Stimulated activated CD8-positive, alpha-beta memory T cell treated with anti-CD3 and anti-CD28 coated beads, Interleukin-7, amount 100 ng/mL, for 4 hours (primary cell): ENCODE measurements at places on chromosomes 11 and 22.

- no peak for DNase-seq
These were observed 5.9 kb upstream of the ATF4 start for GRCh38 chr22:39514373-39514973.

- DNase-seq = no peak
These were observed 33.1 kb upstream of the L3MBTL2 start for GRCh38 chr22:41171996-41172395.

DNA sequence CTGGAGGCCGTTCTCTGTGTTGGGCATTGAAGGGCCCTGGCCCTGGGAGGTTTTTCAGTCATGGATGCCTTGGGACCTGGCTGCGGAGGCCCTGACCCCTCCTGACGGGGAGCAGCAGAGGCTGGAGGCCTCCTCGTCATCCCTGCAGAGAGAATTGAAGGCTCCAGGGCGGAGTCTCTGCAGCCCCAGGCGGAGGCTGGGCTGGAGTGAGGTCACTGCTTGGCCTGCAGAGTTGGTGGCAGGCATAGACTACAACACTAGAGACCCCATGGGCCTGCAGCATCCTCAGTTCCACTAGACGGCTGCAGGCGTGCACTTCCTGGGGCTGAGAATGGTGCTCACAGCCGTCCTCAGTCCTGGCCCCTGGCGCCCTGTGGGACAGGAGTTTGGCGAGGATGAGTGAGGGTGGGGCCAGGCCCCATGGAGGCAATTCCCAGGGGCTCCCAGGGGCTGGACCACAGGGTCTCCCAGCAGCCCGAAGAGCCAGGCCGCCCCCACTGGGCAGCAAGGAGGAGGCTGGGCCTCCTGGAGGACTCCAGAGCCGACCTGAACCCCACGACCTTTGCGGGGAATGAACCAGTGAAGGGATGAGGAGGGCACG, 1194.9 kb downstream of the BRD1 start:
- no peak for DNase-seq

DNA sequence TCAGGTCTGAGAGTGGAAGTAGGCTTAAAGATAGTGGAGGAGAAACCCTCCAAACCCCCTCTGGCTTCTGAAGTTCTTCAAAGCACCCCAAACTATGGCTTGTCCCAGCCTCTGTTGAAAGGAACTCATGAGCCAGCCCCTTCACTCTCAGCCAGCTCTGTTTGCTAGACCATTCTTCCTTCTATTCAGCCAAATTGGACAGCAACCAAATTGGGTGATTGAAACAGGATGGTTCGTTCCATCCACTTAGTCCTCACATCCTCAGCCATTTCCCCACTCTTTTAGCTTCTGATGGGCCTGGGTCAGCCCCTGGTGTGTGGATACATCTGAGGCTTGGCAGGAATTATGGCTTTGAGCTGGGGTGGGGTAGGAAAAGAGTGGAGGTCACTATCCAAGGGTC, 4.5 kb downstream of the HTR3A start:
- no peak for DNase-seq

DNA sequence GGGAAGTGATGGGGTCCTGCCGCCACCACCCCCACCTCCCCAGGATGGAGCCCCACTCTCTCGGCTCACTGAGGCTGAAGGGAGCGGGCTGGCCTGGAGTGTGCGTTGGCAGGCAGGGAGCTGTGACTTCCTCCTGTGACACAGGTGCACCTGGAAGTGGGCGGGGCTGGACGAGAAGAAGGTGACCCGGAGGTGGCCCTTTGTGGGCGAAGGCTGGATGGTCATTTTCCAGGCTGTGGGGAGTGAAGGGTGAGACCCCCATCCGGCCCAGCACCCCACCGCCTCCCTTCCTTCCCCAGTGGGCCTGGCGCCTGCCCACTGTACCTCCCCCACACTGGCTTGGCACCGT, 15.3 kb downstream of the IL17REL start:
- DNase-seq = no peak

- no peak for DNase-seq
These were observed 55.1 kb downstream of the BCR start for GRCh38 chr22:23235425-23235824.

- no peak for DNase-seq
These were observed 4.2 kb upstream of the MPEG1 start for GRCh38 chr11:59216641-59217564.

- no peak for DNase-seq
These were observed 308.7 kb downstream of the DDX10 start for GRCh38 chr11:108973402-108974162.

DNA sequence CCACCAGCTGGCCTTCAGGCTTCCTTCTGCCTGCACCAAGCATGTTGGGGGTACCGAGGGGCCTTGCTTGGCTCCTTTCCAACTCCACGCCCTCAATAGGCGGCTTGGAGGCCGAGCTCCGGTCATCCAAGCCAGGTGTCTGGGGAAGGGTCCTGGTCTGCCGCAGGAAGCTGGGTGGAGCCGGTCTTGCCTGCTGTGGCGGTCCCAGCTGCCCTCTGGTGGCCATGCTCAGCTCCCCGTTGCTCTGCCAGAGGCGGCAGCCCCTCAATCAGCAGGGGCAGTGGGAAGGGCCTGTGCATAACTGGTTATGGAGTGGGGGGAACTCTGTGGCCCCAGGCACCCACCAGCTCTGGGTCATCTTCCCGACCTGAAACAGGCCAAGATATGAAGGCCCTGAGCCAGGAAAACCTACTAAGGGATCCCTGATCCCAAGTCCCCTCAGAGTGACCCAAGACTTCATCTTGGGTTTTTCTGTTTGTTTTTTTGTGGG, 3.2 kb downstream of the ARVCF start:
- DNase-seq = no peak

DNA sequence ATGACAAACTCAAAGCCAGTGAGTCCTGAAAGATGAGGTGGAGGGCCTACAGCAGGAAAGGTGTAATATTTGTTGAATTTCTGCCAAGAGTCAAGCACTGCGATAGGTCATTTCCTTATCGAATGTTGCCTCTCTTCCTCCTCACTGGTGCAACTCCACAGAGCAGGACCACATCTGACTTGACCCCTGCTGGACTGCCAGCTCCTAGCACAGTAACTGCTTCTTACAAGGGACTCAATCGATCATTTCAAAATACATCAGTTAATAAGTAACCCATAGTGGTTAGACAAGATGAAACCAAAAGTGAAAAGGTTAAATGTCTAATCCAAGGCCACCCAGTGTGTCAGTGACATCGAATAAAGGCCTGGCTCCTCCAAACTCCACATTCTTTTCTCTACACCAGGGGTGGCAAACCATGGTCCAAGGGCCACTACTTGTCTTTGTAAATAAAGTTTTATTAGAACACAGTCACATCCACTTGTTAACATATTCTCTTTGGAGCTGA, 98.5 kb upstream of the CSNK2A3 start:
- DNase-seq = no peak

DNA sequence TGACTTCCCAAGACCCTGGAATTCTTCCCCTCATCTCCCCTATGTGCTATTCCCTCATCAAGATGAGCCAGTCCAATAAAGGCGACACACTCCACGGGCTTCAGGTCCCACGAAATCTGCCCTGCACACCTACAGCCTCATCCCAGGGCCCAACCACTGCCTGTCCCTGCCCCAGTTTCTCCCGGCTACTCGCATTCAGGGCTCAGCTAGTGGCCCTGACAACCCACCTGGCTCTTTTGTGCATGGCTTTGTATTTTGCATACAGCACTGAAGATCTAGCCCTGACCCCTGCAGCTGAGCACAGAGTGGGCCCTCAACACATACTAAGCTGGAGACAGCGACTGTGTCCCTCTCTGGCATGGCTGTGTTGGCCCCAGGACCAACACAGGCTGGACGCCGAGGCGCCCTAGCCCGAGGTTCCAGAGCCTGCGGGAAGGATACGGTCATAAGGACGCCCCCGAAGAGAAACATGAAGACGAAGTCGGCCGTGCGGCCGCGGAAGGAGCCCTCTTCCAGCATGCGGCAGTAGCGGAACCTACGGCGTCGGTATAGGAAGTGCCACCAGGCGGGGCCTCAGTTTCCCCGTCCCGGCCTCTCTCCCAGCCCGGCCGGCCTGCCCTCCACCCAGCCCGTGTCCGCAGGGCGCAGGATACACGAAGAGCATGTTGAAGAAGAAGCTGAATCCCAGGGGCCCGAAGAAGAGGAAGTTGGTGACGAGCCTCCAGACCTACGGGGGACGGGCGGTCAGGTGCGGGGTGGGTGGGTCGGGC, 710 bp downstream of the DERL3 start:
- no peak for DNase-seq

DNA sequence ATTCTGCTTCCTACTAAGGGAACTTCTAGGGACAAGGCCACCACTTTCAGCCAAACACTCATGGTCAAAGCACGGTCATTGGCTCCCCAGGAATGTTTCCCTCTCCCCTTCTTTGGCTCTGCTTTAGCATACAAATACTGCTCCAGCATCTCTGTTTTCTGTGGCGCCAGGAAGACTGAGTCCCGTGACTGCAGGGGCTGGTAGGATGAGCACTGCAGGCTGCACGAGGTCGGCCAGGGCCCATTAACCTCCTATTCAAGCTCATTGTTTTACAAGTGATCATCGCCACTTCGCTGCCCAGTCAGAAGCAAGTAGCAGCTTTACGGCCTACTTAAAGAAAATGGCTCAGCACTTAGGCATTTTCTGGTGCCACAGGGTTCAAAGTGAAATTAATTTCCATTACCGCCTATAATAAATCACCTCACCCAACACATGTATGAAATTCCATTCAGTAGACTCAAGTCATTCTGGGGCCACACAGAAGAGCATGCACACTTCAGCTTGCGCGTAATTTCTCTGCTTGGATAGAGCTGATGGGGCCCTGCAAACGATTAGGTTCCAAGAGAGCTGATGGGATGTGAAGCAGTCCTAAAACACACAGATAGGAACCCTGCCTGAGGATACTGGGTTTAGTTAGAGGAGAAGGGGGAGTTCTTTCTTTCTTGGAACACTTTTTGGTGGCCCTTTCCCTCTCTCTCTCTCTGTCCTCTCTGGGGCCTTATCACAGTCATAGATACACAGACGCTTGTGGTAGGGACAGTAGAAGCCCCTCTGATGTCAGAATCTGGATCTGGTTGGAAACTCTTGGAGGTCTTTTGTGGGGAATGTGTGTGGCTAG, 173.7 kb downstream of the KIF18A start:
- DNase-seq = no peak

GRCh38 chr22:38971202-38971601, 10.9 kb upstream of the APOBEC3B start:
- no peak for DNase-seq

GRCh38 chr11:126776119-126776518, 224.5 kb downstream of the KIRREL3 start:
- no peak for DNase-seq

- DNase-seq = no peak
These were observed 76.9 kb upstream of the CTSC start for GRCh38 chr11:88414385-88414861.

DNA sequence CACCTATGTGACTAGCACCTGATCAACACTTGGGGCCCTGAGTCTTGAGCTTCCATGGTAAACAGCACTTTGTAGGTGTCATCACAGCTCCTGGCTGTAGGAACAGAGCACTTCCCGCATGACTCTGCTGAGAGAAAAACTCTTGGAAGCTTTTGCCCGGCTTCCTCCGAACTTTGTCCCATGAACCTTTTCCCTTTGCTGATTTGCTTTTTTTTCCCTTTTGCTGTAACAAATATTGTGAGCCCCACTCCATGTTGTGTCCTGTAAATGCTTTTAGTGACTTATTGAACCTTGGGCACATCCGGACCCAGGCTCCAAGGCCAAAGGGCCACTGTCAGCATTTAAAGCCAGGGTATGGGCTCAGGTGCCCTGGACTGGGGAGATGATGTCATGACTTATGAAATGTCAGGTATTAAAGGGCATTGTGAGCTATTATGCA, 391.1 kb downstream of the TENM4 start:
- DNase-seq = no peak

DNA sequence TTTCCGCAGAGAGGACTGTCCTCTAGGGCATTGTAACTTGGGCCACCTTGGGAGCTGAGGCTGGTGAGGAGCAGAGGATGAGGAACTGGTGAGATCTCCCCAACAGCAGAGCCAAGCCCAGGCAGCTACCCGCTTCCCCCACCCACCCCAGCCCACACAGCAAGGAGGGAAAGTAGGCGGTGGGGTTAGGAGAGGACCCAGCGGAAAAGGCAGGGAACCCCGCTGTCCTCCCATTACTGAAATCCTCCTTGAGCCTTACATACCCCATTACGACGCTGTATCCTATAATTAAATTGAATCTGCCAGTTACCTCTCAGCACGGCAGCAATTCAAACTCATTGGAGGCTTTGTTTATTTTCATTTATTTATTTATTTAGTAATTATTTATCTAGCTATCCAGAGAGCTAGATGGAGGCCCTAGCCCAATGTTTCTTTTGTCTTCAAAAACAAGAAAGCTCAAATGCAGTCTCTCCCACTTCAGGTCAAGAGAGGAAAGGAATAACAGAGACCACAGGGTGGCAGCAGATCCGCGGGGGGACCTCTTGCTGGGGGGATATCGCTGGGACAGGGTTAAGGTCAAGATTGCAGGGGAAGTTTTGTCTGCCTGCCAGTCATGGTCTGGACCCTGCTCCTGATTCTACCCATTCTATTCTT, 218.0 kb downstream of the ST3GAL4 start:
- no peak for DNase-seq

DNA sequence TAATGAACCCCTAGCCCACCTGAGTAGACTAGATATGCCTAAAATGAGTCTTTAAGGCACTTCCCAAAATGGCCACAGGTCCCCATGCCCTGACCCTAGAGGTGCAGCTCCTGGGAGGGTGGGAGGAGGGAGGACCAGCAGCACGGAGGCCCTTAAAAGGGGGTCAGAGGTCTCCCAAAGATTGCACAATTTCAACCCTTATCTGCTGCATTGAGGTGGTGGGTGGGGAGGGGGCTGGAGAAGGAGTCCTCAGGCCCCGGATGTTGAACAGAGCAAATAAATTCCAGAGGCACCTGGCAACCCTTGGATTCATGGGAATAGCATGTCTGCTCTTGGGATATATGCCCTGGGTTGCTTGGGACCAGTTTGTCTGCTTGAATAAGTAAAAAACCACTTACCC, 57.6 kb downstream of the NAV2 start:
- no peak for DNase-seq

DNA sequence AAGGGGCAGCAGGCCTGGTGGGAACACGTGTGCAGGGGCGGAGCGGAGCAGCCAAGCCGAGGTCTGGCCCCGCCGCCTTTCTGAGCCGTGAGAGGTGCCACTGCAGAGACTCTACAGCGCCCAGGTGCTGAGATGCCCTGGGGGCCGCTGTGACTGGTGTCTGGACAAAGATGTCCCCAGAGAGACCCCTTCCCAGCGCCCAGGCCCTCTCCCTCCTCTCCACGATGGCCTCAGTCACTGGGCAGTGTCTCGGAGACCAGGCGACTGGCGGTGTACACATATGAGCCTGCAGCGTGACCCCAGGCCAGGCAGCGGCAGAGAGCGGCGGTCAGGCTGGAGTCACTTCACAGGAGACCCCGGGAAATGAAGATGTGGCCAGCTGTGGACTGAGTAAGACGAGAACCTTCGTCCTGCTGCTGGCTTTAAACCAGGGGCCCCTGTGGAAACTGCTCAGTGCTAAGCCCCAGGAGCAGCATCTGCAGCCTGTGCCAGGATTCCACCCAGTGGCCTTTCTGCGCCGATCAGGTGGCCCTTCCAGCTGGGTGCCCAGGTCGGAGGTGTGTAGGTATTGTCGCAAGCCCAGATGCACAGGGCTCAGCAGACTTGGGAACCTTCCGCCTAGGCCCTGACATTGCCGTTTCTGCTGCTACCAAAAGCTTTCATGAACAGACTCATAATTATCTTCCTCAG, 34.7 kb downstream of the MOB2 start:
- DNase-seq = no peak

GRCh38 chr22:36900225-36900624, 13.2 kb upstream of the CSF2RB start:
- DNase-seq = no peak
